ENCODE measurements at places on chromosomes 6 and 20.

DNA sequence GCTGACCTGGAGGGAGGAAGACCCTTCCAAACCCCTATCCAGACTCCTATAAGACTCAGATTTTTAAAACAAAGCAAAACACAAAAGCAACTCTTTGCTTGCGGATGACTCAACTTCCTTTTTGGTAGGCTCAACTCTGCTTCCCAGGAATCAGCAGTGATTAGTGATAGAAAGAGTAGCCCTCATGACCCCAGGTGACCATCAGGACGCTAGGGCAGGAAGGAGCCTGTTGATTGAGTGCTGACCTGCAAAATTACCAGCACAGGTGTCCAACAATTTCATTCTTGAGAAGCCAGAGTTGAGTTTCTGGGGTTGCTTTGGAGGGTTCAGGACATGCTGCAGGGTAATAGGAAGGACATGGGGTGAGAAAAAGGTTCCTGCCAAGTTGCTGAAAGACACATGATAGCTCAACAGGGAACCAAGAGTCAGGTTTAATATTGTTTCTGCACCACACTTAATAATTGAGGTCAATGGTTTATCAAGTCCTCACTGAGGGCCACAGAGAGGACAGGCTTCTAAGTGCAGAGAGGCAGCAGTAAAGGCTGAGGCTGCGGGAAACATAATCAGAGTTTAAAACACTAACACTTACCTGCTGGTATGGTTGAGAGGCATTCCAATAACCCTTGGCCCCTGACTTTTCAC, 67.4 kb upstream of the BMP2 start:
- DNase-seq = no peak

DNA sequence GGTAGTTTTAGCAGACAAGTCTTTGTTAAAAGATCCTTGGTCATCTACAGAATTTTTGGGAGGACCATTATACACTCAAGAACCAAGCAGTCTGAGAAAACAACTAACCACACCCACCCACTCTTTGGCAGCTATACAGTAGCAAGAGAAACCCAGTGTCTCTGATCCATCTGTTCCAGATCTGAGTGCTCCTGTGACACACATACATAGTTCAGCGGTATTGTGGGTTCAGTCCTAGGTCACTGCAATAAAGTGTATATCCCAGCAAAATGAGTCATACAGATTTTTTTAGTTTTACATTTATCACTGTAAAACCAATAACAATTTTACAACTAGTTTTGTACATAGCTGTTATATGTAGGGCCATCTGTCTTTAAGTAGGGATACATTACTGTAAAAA, 47.4 kb upstream of the PAK5 start:
- DNase-seq = no peak

DNA sequence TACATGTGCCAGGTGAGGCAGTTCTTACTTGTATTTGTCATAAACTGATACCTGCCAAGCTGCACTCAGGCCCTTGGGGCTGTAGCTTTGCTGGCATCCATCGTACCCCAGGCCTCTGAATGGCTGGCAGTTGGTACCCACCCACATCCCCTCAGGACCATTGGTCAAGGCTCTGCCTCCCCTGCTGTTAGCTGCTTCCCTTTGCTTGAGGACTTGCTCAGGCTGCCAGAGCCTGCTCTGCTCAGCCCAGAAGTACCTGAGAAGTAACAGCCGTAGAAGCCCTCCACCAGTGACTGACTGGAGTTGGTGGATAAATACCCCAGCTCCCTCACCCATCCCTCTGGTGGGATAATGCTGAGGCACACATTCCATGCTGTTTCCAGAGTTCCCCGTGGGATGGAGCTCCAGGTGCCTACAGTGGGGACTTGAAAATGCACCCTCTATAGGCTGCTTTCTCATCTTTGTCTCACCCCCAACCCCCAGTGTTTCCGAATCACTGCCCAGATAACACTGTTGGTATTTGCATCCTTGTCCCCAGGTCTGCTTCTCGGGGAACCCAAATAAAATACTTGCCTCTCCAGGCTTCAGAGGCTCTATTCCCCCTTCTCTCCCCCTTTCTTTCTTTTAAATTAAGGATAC, 7.3 kb downstream of the EBF4 start:
- DNase-seq = no peak

DNA sequence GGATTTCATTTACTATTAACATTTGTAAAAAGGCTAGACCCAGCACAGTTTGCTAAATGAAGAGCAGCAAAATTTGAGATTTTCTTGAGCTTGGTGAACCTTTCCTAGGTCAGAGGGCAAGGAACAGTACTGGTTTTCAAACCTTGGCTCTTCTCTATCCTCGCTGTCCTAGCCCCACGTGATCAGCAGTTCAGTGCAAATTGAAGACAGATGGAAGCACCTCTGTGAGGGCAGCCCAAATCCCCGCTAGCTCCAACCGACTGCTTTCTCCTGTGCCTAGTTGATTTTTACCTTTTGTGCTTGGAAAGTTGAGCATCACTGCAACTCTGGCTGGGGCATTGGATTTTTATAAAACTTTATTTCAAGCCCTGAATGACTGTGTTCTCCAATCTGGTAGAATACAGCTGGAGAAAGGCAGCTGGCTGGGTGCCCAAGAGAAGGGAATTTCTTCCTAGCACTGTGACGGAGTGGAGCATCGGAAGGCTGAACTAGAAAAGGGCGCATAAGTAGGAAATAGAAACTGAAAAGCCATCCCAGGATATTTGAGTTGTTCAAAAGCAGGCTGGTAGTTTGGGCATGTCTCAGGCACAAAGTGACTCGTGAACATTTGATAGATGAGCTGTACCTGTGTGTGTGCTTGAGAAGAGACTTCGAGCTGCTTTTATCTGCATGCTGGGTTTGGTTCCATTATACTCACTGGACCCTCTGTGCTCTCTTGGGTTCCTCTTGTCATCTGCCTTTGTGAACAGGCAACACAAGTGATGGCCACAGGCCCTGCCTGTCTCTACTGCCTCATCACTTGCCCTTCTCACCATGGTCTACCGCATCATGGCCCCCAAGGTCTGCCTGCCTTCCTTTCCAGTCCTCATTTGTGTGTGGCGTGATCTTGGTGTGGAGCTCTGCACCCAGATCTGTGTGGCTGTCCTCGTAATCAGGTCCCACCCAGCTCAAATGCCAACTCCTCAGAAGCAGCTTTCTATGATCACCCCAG, 2.3 kb downstream of the RNF114 start:
- DNase-seq = no peak

- DNase-seq = no peak
Measured at GRCh38 chr6:144435602-144436426, 150.7 kb downstream of the UTRN start.

- no peak for DNase-seq
Measured at GRCh38 chr6:125524356-125524755, 222.6 kb upstream of the HDDC2 start.

GRCh38 chr6:13484827-13485226, 2.6 kb downstream of the GFOD1 start:
- no peak for DNase-seq

DNA sequence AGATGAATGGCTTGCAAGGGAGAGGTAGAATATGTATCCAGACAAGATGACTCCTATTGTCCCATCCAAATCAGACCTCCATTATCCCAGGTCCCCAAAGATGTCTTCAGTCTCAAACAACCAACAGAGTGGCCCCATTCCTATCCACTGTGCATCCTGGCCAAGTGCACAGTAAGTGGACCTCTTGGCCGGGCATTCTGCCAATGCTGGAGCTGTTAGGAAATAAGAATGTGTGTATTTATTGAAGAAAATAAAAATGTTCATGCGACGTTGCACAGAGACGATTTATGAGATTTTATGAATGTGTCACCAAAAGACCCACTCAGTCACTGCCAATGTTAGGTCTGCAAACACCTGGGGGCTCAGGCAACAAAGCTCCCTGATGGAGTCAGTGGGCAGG, 196.0 kb downstream of the MAFB start:
- no peak for DNase-seq

DNA sequence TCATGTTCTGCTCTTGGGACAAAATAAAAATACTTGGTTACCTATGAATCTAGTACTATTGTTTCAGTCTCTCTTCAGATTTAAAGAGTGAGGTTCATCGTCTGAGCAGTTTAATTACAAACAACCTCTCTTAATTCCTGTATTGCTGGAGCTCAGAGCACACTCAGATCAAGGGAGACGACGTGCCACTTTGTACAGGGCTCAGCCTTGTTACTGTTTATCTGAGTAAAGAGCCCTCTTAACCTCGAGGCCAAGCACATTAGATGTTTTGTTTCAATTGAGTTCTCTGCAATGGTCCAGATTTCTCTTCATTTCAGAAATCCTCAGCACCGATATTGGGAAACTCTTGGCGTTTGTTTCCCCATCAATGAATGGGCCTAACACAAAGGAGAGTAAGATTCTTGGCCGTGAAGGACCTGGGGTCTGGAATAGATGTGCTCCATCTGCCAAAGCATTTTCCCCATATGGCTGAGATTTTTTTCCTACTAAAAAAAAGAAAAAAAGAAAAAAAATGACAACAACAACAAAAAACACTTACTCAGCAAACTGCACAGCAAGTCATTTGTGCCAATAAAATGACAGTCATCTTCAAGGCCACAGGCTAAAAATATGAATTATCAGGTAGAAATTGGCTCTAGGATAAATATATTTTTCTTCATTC, 82.6 kb upstream of the CCN6 start:
- DNase-seq = no peak

DNA sequence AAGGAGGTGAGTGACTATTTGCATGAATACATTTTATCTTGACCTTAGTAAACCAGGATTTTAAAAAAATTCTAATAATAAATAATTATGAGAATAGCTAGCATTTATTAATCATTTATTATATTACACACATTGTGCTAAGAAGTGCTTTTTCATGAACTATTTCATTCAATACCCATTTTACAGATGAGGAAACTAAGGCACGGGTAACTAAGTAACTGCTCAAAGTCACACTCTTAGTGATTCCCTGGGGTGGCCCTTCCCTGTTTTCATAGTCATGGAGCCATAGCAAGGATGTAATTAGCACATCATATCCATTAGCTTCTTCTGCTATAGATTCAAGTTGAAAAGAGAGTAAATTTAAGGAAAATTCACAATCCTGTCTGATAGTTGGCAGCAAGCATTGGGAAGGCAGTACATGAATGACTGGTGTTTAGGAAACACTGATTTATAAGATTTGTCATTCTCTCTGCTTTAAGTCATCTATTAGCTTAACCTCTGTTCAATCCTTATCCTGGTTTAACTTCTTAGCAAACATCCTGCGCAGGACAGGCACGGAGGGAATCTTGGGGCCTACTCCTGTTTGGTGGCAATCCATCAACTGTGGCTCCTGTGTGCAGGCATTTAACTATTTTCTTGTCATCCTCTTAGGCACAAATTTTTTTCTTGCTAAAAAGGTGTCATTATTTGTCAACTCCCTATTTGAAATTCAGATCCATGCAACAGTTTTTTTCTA, 68.3 kb downstream of the RIN2 start:
- DNase-seq = no peak

DNA sequence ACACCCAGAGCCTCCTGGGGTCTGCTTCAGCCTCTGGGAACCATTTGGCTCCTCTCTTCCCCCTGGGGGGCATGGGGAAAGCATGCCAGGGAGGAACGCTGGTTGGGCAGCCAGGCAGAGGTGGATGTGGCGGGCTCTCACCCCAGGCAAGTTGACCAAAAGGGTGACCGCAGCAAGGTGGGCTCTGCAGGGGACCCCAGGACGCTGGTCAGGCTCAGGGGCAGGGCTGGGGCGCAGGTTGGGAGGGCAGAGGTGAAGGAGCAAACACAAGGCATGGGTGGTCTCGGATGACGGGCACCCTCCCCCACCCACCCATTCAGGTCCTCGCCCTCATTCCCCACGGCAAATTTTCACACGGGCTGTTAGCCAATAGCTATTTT, 30.2 kb upstream of the MRGBP start:
- no peak for DNase-seq

Data from stimulated activated CD8-positive, alpha-beta memory T cell treated with anti-CD3 and anti-CD28 coated beads, Interleukin-15, amount 100 ng/mL, for 48 hours (primary cell).